Activated T-helper 1 cell treated with anti-CD3 and anti-CD28 coated beads, Interleukin-2, amount 50 U/mL, for 16 hours (primary cell): ENCODE measurements at places on chromosomes 13 and 19.

GRCh38 chr19:47587295-47587694, 14.3 kb upstream of the ZNF541 start:
- no peak for DNase-seq

DNA sequence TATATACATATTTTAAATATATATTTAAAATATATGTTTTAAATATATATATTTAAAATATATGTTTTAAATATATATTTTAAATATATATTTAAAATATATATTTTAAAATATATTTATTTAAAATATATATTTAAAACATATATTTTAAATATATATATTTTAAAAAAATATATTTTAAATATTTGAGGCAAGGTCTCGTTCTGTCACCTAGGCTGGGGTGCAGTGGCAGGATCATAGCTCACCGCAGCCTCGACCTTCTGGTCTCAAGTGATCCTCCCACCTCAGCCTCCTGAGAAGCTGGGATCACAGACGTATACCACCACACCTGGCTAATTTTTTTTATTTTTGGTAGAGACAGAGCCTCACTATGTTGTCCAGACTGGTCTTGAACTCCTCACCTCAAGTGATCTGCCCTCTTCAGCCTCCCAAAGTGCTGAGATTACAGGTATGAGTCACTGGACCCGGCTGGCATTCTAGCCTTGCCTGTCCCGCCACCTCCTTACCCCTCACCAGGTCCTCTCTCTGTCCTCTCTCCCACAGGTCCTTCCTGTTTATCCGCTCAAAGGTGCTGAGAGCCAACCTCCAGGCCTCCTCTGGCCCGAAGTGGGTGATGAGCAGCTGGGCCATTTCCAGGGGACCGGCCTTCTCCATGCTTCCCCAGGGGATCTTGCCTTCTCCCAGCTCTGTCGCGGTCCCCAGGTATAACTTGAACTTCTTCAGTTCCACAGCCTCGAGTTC, 564 bp downstream of the NLRP12 start:
- no peak for DNase-seq

DNA sequence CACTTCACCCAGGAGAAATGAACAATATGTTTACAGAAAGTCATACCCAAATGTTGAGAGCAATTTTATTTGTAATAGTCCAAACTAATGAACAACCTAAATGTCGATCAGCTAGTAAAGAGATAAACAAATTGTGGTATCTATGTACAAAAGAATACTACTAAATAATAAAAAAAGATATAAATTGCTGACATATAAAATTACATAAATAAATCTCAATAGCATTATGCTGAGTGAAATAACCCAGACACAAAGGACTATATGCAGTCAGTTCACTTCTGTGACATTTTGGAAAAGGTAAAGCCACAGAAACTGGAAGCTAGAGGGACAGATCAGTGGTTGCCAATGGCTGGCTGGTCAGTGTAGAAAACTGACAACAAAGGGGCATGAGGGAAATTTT, 346.0 kb upstream of the PCDH20 start:
- no peak for DNase-seq

GRCh38 chr13:19345158-19345557, 163.5 kb upstream of the TUBA3C start:
- DNase-seq, result no peak

DNA sequence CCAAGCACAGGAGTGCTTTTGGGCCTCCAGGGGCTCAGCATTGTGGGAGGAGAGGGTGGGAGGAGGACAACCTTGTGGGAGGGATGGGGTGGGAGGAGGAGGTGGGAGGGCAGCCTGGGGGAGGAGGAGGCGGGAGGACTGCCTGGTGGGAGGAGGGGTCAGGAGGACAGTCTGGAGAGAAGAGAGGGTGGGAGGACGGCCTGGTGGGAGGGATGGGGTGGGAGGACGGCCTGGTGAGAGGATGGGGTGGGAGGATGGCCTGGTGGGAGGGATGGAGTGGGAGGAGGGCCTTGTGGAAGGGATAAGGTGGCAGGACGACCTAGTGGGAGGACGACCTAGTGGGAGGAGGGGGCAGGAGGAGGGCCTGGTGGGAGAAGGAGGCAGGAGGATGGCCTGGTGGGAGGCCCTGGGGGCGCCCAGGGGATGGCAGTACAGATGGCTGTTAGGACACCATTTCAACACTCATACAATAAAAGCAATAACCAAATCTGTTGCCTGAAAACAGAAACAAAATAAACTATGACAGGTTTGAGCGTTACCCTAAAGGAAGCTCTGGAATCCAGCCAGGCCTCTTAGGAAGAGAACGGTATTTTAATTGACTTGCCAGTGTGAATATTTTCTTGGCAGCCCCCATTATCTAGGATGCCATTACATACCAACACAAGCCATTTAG, 63.7 kb downstream of the CRYL1 start:
- DNase-seq, result no peak

GRCh38 chr19:56367829-56368711, 25.3 kb downstream of the ZNF582 start:
- peak; percentile 61 for DNase-seq
